ENCODE measurements at places on chromosomes 13 and 19. TPM values are rescaled to one million over a fixed set of nuclear protein-coding genes. Genes with fewer than 3 reads are reported as not detected.
A peak's percentile ranks its signal among the peaks of the same experiment; 100 is the strongest.

The FFAR3 gene
- total RNA-seq, result not detected

The ATP1A3 gene
- total RNA-seq, result 1.6 TPM

The RASL11A gene
- 67.5 TPM for total RNA-seq

The TUBA3C gene
- not detected for total RNA-seq

GRCh38 chr19:35490364-35490763 is at the start of gene KRTDAP:
TSS of gene KRTDAP (minus strand) at chr19:35490464. CDS start at chr19:35490442, 22 bp downstream.
- DNase-seq, result no peak

GRCh38 chr13:49587311-49587847 is 2.0 kb upstream of the RCBTB1 start:
- DNase-seq, result no peak

The PRTN3 gene
- not detected for total RNA-seq

The KIR2DL1 gene
- total RNA-seq, result not detected

The TMIGD2 gene
- total RNA-seq, result 2.1 TPM

GRCh38 chr13:35512271-35512920 is 35.9 kb upstream of the MAB21L1 start:
- no peak for DNase-seq

DNA sequence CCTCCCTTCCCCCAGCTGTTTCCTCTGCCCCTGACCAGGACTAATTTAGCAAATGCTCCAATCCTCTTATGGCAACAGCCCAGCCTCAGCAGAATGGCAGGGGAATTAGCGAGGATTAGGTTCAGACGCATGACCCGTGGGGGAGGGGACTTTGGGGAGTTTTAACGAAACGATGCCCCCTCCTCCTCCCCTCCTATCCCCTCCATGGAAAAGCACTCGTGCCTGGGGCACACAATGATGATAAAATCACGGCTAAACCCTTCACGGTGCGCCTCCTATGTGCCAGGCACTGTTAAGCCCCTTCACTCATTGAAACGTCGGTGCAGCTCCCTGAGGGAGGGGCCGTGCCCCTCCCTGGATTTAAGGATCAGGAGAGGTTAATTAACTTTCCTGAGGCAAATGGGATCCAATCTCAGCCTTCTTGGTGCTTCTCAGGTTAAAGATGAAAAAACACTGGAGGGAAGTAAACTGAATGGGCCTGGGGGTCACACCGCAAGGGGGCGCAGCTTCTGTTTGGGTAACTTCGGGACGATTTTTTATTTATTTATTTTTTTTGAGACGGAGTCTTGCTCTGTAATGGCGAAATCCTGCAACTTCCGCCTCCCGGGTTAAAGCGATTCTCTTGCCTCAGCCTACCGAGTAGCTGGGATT is 10.1 kb upstream of the TPRX2 start:
- peak; percentile 14 for DNase-seq

The CEACAM4 gene
- total RNA-seq, result 0.24 TPM

The C13orf42 gene
- total RNA-seq, result not detected

DNA sequence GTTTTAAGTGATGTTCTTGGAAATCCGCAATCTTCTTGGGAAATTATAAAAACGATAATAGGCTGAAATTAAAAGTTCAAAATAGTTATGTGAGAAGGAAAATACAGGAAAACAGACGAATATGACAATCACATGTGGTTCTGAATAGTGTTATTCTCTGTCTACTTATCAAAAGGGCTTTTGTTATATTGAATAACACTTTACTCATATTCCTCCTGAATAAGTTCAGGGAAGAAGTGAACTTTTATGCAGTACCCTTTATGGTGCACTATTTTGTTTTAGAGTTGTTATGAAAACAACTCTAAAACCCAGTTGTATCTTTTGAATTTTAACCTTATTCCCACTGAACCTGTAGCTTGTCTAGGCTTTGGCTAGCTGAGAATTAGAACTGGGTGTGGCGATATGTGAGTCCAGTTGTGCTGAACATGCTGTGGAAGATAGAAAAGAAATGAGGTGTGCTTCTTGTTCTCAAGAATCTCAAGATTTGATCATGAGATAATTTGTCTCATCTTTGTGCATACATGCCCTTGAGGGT is 384.4 kb downstream of the LMO7 start:
- DNase-seq, result no peak

The DLL3 gene
- total RNA-seq, result 0.12 TPM

The PROZ gene
- total RNA-seq, result not detected

GRCh38 chr13:113411216-113412023 is 41.9 kb downstream of the ADPRHL1 start:
- DNase-seq, result peak; percentile 36

- DNase-seq, result no peak
Measured at GRCh38 chr13:78402708-78403400, 200.5 kb downstream of the POU4F1 start.

DNA sequence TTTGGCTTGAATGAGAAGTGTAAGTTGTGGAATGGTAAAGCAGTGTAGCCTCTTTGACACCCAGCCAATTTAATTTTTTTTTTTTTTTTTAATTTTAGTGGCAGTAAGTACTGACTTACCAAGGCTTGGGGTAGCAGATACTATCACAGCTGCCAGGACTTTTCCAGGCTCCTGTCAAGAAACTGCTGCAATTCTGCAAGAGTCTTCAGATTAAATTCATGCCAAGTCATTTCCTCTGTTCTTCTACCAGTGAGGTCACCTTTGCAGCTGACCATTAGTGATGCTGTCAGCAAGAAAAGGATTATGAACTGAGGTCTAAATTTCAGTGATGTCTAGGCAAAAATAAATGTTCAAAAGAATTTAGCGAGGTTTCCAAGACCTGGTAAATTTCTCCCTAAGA is 91.2 kb downstream of the GGACT start:
- no peak for DNase-seq

- no peak for DNase-seq
Measured at GRCh38 chr13:113202912-113203311, 5.6 kb downstream of the PCID2 start.
